Stimulated activated CD8-positive, alpha-beta memory T cell treated with anti-CD3 and anti-CD28 coated beads, Interleukin-15, amount 100 ng/mL, for 48 hours (primary cell): ENCODE measurements at places on chromosomes 1 and 21.
A peak's percentile ranks its signal among the peaks of the same experiment; 100 is the strongest.

DNA sequence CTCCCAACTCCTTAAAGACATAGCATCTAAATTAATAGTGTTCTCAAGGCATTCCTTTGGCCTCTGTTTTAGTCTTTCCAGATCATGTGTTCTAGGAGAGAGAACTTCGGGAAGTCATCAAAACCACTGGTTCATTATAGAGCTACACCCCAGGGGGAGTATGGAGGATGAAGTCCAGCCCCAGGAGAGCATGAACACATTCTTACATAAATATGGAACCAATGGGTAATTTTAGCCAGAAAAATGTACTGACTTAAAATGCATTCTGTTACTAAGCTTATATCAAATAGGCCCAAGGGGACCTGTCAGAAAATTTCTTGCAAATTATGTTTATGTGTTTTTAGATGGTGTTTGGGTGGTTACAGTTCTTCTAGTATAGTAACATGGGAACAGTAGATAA lies 165.2 kb downstream of the NTMT2 start:
- DNase-seq, result no peak

GRCh38 chr21:41960386-41960785 lies 6.6 kb upstream of the C2CD2 start:
- DNase-seq, result no peak

DNA sequence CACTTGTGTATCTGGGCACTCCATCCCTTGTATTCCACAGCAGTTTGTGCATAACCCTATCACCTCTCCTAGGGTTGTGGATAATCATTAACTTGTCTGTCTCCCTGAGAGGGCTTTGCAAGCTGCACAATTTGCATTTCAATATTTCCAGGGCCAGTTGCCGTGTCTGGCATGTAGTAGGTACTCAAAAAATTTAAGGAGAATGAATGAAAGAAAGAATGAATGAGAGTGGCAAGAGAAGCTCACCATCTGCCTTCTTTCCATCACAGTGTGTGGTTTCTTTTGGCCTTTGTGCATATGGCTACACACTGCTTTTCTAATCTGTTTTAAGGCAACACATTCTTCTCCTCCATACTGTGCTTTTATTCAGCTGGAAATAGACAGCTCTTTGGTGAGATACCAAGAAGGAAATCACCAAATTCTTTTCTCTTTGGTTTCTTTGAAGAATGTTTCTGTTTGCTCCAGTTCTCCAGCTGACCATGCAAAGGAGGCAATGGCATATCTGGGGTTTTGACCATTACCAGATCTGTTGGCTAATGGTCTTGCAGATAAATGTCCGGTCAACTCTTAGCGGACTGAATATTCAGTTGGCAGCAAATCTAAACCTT lies 49.4 kb downstream of the NGF start:
- DNase-seq, result no peak

DNA sequence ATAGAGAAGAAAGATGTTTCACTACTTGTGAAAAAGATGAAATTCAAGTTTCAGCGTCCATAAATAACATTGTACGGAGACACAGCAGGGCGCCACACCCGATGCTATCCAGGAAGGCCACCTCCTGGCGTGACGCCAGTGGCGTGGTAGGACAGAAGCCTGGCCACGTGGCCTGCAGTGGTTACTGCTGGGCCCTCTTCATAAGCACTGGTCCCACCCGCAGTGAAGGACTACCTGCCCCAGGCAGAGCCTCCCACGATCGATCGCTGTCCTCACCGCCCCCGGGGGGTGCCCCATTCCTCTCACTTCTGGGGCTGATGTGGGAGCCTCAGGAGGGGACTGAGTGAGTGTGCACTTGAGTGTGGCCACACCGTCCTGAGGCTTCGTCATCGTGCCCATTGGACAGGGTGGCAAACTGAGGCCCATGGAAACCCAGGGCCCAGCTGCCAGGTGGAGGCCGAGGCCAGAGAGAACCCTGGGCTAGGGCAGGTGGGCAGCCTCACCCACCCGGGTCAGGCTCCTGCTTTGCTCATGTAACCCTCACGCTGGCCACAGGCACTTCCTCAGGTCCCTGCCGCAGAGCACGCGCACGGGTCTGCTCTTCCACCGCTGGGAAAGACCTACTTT lies 11.7 kb upstream of the HES5 start:
- no peak for DNase-seq

DNA sequence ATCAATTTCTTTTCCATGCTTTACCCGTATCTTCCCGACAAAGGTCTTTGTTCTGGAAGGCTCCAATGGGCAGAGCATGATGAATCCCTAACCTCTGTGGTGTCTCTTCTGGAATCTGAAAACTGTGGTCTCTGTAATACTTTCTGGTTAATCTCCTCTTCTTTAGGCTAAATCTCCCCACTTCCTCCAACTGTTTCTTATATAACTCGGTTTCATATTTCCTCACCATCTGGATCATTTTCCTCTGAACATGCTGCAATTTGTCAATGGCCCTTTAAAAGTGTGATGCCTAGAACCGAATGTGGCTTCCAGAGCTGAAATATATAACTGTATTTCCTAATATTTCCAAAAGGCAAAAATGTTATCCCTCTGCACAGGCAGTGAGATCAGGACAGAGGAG lies 66.1 kb downstream of the ALG14 start:
- no peak for DNase-seq

DNA sequence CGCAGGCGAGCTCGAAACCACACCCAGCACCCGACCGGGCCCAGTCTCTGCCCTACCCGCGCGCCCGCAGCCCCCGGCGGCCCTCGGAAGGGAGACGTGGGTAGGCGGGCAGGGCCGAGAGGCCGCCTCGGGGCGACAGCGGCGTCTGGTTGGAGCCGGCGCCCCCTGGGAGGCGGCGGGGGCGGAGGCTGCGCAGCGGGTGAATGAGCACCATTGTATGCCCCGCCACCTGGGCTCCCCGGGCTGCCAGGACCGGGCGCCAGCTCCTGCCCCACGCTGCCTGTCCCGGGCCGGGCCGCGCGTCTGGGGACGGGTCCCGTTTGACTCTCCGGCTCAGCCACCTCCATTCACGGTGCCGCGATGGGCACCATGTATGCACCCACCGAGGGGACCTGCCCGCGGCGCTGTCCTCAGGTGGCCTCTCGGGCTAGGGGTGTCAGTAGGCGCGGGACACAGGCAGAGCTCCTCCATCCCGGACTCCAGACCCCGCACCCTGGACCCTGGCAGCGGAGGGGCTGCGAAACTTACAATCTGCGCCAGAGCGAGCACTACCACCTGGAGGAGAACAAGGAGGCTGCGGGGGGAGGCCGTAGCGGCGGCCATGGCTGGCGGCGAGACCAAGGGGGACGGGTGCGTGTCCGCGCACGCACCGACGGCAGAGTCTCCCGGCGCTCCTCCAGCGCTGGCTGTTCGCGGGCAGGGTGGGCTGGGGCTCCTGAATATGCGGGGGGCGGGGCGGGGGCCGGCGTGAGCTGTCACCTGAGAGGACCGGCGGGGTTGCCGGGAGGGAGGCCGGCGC lies at the start of gene COL9A2:
Gene COL9A2, minus strand, starts transcription at position 692 of the 799 bp plus-strand sequence. Its CDS starts 89 bp downstream, at position 603.
- peak; percentile 55 for DNase-seq

DNA sequence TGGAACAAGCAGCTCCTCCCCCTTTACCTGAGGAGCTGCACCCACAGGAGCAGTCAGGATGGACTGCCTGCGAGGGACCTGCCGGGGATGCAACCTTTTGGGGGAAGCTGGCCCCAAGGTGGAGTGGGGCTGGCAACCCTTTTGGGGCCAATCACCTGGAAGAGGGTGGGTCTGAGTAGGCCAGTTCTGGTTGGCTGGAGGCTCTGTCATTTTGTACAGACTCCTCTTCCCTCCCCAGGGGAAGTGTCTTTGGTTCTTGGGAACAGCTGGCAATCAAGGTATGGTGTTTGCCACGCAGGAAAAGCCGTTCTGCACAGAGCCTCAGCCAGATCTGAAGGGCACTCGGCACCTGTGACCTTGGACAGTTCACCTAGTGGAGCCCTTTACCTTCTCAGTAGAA lies 280 bp upstream of the A3GALT2 start:
- DNase-seq, result no peak

DNA sequence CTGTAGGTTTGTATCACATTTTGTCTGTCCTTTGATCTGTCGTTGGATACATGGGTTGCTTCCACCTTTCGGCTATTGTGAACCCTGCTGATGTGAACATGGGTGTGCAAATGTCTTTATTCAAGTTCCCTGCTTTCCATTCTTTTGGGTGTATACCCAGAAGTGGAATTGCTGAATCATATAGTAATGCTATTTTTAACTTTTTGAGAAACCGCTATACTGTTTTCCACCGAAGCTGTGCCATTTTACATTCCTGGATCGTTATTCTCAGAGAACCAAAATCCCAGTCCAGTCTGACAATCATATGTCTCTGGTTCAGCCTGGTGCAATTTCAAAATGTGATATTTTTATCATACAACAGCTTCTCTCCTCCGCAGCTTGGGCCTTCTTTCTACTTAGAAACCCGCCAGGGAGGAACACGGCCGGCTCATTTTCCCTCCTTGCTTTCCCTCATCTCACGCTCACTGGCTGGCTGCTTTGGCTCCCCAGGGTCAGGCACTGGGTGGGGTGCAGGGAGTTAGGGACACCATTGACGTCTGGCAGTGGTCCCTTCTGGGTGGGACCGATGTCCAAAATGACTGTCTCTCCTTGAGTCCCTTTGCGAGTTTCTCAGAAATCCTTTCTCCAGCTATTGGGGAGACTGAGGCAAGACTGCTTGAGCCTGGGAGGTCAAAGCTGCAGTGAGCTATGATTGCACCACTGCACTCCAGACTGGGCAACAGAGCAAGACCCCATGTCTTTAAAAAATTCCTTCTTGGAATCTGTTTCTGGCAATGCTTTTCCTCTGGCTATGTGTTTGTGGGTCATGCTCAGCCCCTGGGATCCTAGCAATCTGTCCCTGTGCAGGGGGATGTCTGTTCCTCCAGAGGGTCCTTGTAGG lies 73.5 kb upstream of the AKT3 start:
- no peak for DNase-seq

DNA sequence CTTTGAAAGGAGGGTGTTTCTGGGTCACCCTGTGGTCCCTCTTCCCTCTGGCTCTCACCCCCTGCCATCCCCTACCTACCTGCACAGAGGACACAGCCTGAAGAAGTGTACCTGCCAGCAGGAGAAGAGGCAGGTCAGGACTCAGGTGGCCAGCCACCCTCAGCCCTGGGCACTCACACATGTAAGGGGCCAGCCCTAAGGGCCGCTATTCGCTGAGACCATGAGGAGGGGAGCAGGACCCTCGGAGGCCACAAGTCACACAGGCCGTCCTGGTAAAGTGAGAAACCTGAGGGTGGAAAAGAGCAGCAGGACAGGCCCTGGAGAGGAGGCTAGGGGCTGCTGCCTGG lies 1.2 kb downstream of the ZNF692 start:
- no peak for DNase-seq

- DNase-seq, result no peak
Measured at GRCh38 chr1:201226859-201227488, 36.4 kb downstream of the IGFN1 start.

DNA sequence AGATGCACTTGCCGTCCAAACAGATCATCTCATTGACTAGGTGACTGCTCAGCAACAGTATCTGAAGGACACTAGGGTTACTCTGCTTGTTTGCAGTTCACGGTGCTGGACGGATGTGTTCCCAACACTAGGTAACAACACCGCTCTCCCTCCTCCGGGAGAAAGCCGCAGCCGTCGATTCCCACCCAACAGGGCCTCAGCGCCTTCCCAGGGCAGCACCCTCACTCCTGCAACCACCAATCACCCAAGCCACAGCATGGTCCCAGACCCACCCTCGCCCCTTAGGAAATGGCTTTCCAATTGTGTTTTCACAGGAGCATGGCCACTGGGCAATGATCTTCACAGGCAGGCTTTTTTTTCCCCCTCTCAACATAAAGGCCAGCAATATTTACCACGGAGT lies 779 bp downstream of the TLR5 start:
- DNase-seq, result no peak

GRCh38 chr1:54324251-54325140 lies 81.7 kb downstream of the SSBP3 start:
- no peak for DNase-seq

DNA sequence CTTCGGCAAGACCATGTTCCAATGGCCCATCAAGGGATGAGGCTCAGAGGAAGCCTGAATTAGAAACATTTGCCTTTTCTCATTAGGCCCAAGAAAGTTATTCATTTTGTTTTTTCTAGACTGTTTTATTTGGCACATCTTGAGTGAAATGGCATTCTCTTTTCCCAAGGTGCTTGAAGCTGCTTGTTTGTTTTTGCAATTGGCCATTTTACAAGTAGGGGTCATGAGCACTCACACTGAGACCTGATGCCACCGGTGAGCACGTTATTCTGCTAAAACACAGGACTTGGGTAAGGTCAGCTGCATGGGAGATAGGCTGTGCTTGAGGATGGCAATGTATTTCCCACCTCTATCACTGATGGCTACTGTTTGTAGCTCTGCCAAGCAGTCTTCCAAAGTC lies 128.1 kb downstream of the TBX15 start:
- DNase-seq, result no peak

DNA sequence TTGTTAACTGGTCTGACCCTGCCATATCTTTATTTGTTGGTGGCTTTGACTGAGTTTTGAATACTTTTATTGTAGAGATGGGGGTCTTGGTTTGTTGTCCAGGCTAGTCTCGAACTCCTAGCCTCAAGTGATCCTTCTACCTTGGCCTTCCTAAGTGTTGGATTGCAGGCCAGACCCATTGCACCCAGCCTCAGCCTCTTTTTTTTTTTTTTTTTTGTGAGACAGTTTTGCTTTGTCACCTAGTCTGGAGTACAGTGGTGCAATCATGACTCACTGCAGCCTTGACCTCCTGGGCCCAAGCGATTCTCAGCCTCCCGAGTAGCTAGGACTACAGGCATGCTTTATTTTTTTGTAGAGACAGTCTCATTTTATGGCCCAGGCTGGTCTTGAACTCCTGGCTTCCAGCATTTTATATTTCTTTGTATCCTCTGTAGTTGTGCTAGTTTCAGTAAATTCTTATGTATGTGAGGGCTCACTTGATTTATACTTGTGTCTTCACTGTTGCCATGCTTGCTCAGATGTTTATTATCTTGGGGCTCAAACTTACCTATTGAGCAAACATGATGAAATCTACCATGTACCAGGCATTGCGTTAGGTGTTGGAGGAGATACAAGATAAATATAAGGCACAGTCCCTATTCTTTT lies 24.1 kb downstream of the THRAP3 start:
- DNase-seq, result no peak

DNA sequence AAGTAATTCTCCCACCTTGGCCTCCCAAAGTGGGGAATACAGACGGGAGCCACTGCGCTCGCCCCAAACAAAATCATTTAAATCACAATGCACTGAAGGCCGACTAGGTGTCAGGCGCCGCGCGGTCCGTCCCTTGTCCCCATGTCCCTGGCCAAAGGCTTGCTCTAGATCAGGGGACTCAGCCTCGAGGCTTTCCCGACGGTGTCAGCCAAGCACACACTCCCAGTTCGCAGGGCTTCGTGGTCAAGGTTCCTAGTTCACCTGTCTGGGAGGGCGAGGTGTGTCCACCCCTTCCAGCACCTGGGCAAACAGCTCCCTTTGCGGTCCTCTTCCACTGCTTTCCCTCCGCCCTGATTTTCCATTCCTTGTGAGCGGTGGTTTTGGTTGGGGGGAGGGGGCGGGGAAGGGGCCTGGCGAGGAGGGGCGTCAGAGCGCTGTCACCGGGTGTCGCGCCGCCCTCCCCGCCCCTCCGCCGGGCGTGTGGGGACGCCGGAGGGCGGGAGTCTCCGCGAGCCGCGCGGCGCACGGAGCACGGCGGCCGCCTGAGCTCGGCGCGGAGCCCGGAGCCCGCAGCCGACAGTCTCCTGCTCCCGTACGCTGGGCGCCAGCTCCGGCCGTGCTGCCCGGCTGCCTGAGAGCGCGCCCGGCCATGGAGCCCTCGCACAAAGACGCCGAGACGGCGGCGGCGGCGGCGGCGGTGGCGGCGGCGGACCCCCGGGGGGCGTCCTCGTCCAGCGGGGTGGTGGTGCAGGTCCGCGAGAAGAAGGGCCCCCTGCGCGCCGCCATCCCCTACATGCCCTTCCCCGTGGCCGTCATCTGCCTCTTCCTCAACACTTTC lies at the start of gene STUM:
Gene STUM, plus strand, starts transcription at position 509 of the 838 bp plus-strand sequence. Its CDS starts 141 bp downstream, at position 650.
- DNase-seq, result no peak

GRCh38 chr1:18723701-18724411 lies 93.2 kb downstream of the PAX7 start:
- no peak for DNase-seq
